NCI-H1048 (cell line): ENCODE measurements at places on chromosomes 4 and X.

- DNase-seq, result no peak
Measured at GRCh38 chrX:49838374-49838773, 9.3 kb downstream of the PAGE4 start.

GRCh38 chr4:25916870-25917269 is 2.9 kb downstream of the SMIM20 start:
- DNase-seq, result no peak

- DNase-seq, result no peak
Measured at GRCh38 chr4:8419222-8420041, 21.1 kb downstream of the ACOX3 start.

GRCh38 chrX:18825375-18825774 is 117.9 kb downstream of the PPEF1 start:
- no peak for DNase-seq

DNA sequence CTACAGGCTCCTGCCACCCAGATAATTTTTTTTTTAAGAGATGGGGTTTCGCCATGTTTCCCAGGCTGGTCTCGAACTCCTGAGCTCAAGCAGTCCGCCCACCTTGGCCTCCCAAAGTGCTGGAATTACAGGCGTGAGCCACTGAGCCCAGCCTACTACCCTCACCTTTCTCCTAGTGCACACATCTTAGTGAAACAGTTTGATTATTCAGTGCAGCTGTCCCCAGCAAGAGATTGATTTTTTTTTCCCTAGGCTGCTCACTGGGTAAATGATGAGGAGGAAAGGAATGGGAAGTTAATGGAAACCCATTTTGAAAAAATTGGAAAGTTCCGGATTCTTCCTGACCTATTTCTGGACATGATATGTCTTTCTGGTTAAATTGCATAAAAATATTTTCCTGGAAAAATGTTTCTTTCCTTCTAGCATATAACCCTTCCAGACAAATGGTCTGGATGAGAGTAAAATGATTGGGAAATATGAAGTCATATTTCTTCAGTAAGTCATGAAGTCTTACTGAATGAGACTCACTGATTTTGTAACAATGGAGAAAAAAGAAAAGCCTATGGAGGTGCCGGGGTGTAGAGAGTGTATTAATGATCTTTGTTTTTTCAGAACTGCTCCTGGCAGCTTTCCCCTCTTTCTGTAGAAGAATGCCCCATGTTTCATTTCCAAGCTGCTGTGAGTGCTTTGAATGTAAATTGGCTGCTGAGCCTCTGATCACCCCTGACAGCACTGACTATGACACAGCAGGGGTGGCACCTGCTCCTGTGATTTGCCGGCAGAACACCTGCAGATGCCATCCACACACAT is 19.5 kb upstream of the ZNF41 start:
- no peak for DNase-seq
